Activated effector memory CD4-positive, alpha-beta T cell treated with Interleukin-2 at 50 U/mL for 16 hours (primary cell): ENCODE measurements at places on chromosomes 16 and 17.

DNA sequence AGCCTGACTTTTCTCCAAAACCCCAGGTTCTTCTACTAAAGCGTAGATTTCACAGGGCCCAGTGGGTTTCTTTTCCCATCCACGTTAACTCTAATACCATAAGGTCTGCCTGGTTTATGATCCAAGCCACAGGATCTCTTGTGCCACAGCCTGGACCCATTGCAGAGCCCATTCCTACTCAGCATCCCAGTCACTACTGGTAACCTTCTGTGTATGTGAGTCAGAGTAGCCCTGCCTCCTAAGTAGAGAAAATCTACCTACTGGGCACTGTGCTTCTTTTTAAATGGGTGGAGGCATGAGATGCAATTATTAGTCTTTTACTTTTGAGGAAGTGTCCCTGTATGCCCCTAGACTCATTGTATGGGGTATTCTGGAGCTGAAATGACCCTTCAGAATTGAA, 13.5 kb downstream of the CCL11 start:
- no peak for DNase-seq

DNA sequence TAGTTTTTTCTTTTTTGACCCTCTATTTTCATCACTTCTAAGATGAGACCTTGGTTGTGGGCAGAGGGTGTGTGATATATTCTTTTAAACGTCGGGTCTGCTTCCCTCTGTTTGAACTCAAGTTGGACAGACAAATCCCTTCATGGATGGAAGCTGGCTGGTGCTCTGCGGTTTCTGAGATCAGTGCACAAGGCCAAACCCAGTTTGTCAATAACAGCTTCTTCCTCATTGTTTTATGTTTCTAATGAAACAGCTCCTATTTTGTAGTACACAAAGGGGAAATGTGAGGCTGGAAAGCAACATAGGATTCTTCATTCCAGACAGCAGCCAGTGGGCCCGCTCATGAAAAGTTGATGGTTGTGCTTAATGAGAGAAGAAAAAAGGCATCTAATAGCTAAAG, 159.6 kb downstream of the PRKCA start:
- no peak for DNase-seq

DNA sequence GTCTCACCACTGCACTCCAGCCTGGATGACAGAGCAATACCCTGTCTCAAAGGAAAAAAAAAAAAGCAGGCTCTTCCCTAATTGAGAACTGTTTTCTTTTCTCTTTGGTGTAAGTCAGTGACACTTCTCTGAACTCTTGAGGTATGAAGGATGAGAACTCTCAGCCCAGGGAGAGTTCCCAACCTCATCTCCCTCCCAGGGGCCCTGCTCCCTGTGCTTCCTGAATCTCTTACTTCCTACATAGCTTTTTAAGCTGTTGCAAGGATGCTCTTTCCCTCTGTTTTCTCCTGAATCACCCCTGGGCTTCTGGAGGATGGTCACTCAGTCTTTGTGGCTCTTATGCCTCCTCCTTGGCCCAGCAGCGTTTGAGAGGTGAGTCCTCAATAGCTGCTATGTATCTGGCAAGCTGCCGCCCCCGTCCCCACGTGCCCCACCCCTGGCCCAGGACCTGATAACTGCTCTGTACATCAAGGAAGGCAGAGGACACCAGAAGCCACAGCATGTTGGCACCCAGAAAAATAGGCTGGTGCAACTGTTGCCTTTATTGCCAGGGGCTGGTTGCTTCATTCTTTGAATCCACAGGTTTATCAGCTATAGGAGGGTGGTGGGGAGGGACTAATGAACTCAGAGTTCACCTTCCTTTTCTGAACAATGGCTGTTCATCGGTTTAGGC, 24.0 kb downstream of the IGF2BP1 start:
- DNase-seq, result no peak

DNA sequence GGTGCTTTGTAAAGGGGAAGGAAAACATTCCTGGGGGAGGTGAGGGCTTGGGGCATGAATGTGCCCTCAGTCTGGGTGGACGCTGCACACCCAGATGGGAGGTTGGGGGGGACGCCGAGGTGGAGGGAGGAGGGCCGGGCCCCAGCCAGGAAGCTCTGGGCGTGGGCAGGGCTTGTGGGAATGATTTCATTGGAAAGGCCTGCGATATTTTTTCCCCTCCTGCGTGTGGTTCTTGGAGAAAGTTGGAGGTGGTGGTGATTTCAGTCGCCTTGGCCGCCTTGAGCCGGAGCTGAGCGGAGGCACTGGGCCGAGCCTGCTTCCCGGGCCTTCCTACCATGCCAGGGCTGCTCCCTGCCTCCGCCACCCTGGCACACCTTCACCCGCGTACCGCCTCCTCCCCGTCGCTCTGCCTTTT, 26.4 kb upstream of the CLEC18A start:
- no peak for DNase-seq

DNA sequence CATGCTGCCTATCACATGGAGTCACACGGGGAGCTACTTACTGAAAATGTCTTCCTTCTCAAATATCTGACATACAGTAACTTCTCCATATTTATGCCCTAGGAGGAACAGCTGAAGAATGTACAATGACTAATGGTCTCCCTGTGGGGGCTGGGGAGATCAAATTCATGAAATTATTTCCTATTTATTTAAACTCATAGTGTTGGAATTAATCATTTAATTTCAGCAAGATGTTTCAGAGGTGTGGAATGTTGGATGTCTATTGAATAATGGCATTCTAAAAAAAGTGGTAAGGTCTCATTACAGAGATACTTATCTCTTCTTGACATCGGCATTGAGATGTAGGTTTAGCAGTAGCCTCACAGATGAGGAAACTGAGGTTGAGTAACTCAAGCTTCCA, 214.3 kb upstream of the CDH11 start:
- DNase-seq, result no peak

DNA sequence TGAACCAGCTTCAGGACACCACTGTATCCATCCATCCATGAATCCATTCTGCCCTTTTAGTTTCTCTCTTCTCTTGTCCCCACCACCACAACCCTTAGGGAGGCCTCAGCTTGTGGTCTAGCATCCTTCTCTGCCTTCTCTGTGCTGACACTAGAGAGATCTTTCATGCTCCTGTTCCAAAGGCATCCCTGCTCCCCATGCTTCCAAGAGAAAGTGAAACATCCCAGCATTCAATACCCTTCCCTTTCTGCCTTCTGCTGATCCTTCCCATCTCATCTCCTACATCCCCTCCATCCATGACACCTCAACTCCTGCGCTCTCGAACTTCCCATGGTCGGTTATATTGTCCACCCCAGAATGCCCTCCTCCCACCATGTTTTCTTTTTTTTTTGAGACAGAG, 10.0 kb downstream of the RAPGEFL1 start:
- no peak for DNase-seq

GRCh38 chr16:27401768-27402568, at the start of gene IL21R:
Gene IL21R, plus strand, starts transcription at chr16:27402174. Its CDS starts 27,898 bp downstream, at chr16:27430072.
- peak; percentile 81 for DNase-seq

DNA sequence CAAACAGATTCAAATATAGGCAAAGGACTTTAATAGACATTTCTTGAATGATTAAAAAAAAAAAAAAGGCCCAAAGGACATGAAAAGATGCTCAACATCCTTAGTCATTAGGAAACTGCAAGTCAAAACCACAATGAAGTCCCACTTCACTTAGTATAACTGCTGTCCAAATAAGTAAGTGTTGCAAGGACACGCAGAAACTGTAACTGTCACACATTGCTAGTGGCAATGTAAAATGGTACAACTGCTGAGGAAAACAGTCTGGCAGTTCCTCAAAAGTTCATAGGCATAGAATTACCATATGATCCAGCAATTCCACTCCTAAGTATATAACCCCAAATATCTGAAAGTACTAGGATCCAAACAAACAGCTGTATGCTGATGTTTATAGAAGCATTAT, 112.7 kb downstream of the BRIP1 start:
- DNase-seq, result no peak

DNA sequence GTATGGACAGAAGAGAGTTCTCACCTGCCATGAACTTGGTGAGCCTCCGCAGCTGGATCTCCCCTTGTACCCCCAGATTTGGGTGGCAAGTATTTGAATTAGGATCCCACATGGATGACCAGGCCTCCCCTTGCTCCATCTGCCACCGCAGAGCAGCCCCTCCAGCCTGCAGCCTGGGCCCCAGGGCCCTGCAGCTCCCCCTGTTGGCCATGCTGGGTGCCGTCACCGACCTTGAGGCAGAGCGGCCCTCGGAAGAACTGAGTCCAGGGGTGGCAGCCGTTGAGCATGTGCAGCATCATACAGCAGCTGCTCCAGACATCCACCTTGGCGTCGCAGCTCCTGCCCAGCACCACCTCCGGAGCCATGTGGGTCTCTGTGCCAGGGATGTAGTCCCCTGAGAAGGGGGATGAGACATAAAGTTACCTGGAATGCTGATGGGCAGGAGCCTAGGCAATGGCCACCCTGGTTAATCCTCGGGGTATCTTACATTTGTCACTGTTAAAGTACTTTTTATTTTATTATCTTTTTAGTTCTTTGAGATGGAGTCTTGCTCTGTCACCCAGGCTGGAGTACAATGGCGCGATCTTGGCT, 9.0 kb upstream of the SPATA32 start:
- peak; percentile 21 for DNase-seq

DNA sequence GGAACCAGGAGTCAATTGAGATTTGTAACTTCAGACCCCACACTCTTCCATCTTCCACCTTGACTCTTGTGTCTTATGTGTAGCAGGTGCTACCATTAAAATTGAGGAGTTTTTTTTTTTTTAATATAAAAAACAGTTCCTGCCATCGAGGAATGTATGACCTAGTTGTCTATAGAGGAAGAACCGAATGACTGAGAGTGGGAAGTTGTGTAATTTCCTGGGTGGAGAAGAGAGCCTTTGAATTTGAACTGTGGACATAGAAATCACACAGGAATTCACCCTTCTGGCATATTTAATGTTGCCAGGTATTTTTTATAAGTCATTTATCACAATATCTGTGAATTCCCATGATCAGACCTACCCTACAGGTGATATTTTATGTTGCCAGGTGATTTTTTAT, 22.0 kb downstream of the SP2 start:
- no peak for DNase-seq

- peak; percentile 39 for DNase-seq
Measured at GRCh38 chr16:4402439-4403132, 13.8 kb downstream of the CORO7 start.

- DNase-seq, result no peak
Measured at GRCh38 chr16:68233085-68233834, 2.7 kb downstream of the ESRP2 start.

DNA sequence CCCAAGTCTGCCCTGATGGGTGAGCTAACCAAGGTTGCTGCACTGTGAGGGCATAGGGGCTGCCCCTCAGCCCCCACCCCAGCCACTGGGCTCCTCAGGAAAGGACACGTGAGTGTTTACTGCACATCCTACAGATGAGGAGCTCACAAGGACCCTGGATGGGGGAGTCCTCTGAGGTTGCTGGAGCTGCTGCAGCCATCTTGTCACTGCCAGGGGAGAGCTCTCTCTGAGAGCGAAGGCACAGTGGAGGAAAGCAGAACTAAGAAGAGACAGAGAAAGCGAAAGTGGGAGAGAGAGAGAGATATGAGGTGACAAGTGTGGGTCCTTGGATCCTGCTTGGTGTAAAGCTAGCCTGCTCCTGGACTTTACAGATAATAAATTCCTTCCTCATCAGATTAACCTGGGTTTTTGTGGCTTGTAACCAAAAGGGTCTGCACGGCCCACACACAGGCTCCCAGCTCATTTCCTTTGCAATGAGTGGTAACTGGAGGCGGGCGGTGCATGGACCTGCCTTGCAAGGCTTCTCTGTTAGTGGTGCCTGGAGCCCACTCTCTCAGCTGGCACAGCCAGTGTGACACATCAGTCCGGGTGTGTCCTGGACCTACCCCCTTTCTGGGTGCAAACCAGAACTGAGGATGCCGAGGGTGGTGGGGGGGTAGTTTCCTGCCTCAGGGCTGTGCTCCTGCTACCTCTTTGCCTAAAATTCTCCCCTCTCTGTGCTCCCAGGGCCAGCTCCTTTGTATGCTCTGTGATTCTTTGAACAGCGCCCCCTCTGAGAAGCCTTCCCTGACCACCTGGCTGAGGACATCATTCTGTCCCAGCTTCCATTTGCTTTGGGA, 14.2 kb downstream of the SNX20 start:
- DNase-seq, result peak; percentile 37

- DNase-seq, result no peak
Measured at GRCh38 chr17:67041941-67042899, 2.1 kb upstream of the CACNG1 start.

DNA sequence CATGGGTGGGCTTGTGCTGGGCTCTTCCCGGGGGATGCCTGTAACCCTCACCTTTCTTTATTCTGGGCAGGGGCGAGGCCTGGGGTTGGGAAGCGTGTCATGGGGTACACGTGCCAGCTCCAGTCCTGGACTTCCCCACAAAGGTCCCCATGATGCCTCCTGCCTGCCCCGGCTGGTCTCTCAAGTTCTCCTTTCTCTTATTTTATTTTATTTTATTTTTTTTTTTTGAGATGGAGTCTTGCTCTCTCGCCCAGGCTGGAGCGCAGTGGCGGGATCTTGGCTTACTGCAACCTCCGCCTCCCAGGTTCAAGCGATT, 8.6 kb downstream of the ATP2A3 start:
- DNase-seq, result no peak

DNA sequence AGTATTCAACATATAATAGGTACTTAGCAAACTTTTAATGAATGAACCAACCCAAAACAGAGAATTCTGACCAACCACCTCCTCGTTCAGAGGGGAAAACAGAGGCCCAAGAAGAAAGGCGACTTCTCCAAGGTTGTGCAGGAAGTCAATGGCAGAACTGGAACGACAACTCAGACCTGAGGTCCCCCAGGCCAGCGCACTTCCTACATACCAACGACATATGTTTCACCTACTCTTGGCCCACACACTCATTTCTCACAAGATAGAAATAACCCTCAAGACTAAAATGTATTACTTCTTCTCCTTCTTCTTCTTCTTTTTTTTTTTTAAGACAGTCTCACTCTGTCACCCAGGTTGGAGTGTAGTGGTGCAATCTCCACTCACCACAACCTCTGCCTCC, 14.4 kb downstream of the CHCT1 start:
- DNase-seq, result no peak

- DNase-seq, result no peak
Measured at GRCh38 chr17:80916246-80916645, 75.4 kb upstream of the CHMP6 start.

- DNase-seq, result no peak
Measured at GRCh38 chr16:72944757-72945485, 103.0 kb downstream of the ZFHX3 start.
